ENCODE measurements at places on chromosomes 1 and 21. TPM values are rescaled to one million over a fixed set of nuclear protein-coding genes. Genes with fewer than 3 reads are reported as not detected.

DNA sequence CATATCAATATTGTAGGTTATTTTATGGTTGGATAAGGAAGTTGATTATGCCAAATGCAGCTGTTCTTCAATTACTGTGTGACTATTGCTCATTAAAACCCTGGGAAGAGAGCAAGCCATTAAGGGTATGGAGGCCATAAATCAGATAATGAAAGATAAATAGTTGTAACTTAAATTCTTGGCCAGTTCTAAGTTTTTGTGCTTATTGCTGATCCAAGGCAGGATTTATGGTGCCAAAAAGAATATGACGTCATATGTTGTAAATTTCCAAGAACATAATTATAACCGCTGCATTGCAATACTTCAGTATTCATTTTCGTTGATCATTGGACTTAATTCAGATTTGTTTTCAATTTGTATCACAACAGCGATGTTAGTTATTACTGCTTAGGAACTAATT lies 211.6 kb downstream of the LRRC40 start:
- DNase-seq = no peak

SH2D1B gene
- polyA plus RNA-seq = 0.03 TPM

GRCh38 chr21:27043377-27043776 lies 76.5 kb upstream of the ADAMTS5 start:
- no peak for DNase-seq

FAF1 gene
- 18.8 TPM for polyA plus RNA-seq

CCSAP gene
- polyA plus RNA-seq = 2.3 TPM

- peak; percentile 69 for DNase-seq
Measured at GRCh38 chr1:46653405-46653958, 14.7 kb downstream of the ATPAF1 start.

DNA sequence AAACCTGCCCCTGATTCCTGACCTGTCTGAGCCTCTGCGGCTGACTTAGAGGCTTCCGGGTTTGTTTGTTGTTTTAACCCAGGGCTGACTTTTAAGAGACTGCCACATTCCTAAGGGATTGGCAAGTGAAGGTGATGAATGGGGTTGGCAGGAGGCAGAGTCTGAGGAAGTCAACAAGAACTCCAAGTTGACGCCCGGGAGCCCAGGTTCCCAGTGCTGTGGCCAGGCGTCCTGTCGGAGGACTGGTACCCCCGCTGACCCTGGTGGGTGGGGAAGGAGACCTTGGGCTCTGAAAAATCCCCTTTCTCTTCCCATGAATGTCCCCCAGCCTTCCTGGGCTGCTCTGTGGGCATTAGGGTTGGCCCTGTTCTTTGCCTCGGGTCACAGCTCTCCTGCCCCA lies 19.7 kb upstream of the EPS8L3 start:
- peak; percentile 76 for DNase-seq

CLCA1 gene
- not detected for polyA plus RNA-seq

KMO gene
- polyA plus RNA-seq = not detected

- DNase-seq = peak; percentile 24
Measured at GRCh38 chr1:95117207-95118066, at the start of gene TLCD4. TSS of gene TLCD4 (plus strand) at chr1:95117355. CDS start at chr1:95143902, 26,547 bp downstream.

GRCh38 chr1:24427545-24427862 lies 11.9 kb downstream of the NIPAL3 start:
- no peak for DNase-seq

CRYBG2 gene
- not detected for polyA plus RNA-seq

DNA sequence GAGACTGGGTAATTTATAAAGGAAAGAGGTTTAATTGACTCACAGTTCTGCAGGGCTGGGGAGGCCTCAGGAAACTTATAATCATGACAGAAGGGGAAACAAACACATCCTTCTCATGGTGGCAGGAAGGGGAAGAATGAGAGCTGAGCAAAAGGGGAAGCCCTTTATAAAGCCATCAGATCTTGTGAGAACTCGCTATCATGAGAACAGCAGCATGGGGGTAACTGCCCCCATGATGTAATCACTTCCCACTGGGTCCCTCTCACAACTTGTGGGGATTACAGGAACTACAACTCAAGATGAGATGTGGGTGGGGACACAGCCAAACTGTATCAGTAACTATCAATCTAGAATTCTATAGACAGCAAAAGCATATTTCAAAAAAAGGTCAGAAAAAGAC lies 64.7 kb upstream of the ACTRT2 start:
- DNase-seq = no peak

GRCh38 chr21:32413015-32413504 lies 554 bp downstream of the EVA1C start:
- no peak for DNase-seq

DNA sequence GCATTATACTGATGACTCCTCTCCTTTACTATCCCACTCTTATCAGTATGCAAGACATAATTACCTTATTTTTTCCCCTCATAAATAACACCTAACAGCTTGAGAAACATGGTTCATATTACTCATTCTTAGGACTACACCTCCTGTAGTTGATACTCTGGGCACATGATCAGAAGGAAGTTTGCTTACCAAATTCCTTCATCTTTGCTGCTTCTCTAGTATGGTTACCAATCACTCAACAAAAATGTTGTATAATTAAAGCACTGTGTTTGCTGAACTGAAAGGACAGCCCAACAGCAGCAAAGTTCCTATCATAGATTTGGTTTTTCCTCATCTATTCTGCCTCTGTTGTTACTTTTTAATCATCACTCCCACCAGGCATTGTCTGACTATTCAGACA lies 586.3 kb downstream of the LRRIQ3 start:
- DNase-seq = no peak

CSMD2 gene
- 0.36 TPM for polyA plus RNA-seq

GRCh38 chr1:183989078-183989577 lies 48.4 kb downstream of the COLGALT2 start:
- DNase-seq = peak; percentile 95

- peak; percentile 51 for DNase-seq
Measured at GRCh38 chr1:228410015-228410414, 3.4 kb upstream of the TRIM11 start.

DNA sequence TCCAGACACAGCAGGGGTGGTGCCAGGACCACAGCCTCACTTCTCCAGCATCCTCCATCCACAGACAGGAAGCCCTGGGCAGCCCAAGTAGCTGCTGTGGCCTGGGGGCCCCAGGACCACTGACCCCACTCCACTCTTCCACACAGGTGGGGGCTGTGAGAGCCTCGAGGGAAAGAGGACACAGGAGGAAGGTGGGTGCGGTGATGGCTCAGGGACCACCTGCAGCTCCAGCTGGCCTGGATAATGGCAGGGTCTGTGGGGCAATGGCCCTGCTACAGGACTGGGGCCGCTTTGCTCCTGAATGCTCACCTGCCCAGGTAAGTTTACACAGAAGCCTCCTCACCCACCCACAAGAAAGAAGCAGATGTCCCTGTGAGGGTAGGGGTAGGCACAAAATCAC lies 18.3 kb upstream of the PRSS38 start:
- DNase-seq = no peak

KIF2C gene
- 31.6 TPM for polyA plus RNA-seq

DNA sequence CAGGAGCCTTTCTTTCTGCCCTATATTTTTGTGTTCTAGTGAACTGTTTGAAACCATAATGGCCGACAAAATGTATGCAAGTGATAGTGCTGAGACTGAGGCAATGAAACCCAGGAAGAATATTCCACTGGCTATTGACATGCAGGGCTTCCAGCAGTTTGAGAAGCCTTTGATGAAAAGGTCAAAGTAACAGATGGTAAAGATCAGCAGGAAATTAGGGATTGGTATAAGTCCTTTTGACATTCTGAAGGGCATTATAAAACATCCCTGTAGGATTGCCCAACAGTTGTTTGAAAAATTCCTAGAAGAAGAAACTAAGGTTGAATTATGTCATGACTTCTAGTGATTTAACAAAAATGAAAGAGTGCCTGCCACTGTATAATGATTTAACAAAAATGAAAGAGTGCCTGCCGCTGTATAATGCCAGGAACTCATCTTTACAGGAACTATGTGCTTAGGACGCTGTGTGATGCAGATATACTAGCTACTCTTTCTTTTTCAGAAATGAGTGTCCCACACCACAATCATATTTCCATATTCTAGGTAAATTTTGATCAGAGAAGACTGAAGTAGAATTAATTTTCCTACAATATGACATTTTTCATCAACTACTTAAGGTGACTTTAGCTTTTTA lies 283.9 kb upstream of the ST6GALNAC5 start:
- no peak for DNase-seq

- peak; percentile 48 for DNase-seq
Measured at GRCh38 chr21:39176271-39176709, 7.0 kb downstream of the PSMG1 start.

DNA sequence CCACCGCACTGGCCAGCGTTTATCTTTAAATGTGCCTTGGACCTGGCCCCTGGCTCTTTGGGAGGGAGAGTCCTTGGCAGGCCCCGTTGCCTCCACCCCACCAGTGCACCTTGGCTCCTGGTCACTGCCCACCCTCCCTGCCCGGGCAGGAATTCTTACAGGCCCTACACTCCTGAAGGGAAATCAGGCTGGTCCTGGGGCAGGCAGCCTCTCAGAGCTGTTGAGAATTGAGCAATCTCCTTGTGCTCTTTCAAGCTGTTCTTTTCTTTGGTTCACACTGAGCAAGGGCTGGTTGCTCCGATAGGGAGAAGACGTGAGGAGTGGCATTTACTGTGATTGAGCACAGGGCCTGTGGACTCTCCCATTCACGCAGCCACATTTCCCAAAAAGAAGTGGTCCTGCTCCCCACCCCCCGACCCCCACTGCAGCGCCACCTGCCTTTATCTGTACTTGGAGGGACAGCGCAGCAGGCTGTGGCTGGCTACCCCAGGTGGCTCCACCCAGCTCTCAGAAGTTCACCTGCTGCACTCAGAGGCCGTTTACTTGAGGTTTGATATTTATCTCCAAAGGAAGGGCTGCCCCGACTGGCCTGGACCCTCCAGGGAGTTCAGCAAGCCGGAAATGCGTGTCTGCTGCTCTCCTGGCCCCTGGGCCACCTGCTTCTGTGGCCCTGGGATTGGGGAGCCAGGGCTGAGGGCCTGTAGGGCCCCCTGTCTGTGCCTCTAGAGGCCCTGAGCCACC lies 47.8 kb downstream of the SKI start:
- DNase-seq = peak; percentile 49

GRCh38 chr1:67170751-67171573 lies 4.7 kb downstream of the IL23R start:
- DNase-seq = no peak

DNA sequence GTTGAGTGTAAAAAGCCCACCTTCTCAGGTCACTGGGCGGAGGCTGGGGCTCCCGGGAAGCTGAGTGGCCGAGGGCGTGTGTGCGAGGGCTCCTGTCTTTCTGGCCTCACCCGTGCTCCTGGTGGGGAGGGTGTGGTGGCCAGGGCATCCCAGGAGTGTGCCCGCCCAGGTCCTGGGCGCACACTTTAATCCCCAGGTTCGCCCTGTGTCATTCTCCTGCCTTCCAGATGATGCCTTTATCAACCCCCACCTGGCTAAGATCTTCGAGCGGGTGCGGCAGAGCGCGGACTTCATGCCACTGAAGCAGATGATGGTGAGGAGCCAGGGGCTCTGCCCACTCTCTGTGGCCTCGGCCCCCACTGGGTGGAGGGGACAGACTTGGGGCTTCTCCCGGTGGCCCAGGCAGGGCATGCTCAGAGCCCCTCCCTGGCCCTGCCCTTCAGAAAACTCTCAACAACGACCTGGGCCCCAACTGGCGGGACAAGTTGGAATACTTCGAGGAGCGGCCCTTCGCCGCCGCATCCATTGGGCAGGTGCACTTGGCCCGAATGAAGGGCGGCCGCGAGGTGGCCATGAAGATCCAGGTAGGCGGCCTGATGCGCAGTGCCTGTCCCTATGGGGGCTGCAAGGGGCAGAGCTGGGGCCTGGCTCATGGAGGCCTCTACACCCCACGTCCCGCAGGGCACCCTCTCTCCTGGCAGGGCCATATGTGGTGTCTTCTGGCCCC lies 42.5 kb downstream of the COQ8A start:
- DNase-seq = no peak

- no peak for DNase-seq
Measured at GRCh38 chr1:151547900-151548230, 7.8 kb downstream of the TUFT1 start.

MAP3K7CL gene
- 22.3 TPM for polyA plus RNA-seq
